ENCODE measurements at places on chromosomes 5 and 9.

GRCh38 chr5:142794537-142794936 is 24.4 kb downstream of the ARHGAP26 start:
- no peak for DNase-seq

GRCh38 chr9:106889061-106889590 is 26.2 kb downstream of the ZNF462 start:
- DNase-seq, result no peak

DNA sequence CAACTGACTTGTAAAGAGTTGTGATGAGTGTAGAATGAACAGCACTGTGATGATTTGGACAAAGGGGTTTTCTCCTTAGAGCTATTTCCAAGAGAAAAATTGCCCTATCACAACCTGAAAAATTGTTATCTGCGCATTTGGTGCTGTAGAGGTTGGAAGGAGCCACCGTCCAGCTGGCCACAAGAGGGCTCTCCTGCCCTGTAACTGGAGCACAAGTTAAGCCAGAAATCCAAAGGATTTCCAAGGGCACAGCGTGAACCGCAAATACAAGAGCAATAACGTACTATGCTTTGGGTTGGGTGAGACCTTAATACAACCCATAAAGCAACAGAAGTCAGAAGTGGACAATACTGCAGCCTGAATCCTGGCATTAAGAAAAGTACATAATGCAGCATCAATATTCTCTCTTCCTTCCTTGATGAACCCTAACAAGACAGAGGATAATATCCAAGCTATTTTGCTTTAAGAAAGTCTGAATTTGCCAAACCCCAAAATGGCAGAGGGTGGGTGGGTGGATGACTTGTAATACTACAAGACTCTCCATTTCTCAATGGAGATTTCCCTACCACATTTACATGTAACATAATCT is 56.8 kb upstream of the SMIM32 start:
- no peak for DNase-seq

DNA sequence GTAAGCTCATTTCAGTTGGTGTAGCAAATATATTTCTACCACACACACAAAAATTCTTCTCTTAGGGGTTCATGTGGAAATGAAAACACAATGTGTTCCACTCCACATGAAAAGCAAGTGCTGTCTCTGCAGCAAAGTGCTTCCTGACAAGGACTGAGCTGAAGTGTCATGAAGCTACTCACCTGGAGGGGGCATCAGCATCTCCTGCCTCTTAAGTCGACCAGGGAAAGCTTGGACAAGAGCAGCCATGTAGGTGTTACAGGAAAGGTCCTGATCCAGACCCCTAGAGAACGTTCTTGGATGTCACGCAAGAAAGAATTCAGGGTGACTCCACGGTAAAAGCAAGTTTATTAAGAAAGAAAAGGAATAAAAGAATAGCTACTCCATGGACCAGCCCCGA is 62.8 kb downstream of the SV2C start:
- DNase-seq, result no peak

GRCh38 chr9:33209394-33209793 is 30.6 kb upstream of the SPINK4 start:
- no peak for DNase-seq

GRCh38 chr5:109743041-109743531 is 53.4 kb downstream of the MAN2A1 start:
- DNase-seq, result no peak

- no peak for DNase-seq
These were observed 201.8 kb upstream of the MPDZ start for GRCh38 chr9:13481274-13481673.

DNA sequence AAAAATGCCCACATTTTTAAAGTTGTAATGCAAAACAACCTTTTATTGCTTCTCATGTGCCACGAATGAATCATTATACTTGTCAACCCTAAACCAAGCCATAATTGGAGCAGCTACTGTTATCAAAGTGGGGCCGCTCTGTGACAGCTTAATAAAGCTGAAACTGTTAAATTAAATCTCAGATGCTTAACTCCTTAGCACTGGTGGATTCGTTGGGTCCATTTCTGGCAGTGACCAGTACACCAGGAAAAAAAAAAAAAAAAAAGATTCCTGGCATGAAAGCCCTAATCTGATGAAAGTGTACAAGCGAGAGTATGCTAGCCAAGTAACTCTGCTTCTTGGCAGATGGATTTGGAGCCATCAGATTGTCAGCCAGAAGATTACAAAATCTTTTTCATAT is 164.8 kb downstream of the ZSWIM6 start:
- DNase-seq, result no peak

- no peak for DNase-seq
These were observed 4.9 kb downstream of the TRAF1 start for GRCh38 chr9:120921661-120922181.

GRCh38 chr9:93133681-93134014 is 403 bp downstream of the NINJ1 start:
- no peak for DNase-seq

GRCh38 chr9:134491856-134492255 is 149.7 kb upstream of the COL5A1 start:
- no peak for DNase-seq

DNA sequence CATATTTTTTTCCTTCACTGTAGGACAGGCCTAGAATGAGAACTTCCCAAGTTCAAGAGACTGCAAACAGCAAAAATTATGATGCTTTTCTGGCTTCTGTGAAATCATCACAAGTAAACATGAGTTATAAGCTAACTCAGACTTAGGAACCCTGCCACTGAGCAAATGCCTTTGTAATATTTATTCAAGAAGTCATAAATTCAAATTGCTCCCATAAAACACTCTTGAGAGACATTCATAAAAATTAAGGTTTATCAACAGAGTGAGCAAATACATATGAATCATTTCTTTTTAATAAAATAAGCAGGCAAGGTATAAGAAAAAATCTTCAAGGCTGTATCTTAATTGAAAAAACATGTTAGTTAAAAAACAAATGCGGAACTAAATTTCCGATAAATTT is 124.2 kb downstream of the GNA14 start:
- DNase-seq, result no peak

DNA sequence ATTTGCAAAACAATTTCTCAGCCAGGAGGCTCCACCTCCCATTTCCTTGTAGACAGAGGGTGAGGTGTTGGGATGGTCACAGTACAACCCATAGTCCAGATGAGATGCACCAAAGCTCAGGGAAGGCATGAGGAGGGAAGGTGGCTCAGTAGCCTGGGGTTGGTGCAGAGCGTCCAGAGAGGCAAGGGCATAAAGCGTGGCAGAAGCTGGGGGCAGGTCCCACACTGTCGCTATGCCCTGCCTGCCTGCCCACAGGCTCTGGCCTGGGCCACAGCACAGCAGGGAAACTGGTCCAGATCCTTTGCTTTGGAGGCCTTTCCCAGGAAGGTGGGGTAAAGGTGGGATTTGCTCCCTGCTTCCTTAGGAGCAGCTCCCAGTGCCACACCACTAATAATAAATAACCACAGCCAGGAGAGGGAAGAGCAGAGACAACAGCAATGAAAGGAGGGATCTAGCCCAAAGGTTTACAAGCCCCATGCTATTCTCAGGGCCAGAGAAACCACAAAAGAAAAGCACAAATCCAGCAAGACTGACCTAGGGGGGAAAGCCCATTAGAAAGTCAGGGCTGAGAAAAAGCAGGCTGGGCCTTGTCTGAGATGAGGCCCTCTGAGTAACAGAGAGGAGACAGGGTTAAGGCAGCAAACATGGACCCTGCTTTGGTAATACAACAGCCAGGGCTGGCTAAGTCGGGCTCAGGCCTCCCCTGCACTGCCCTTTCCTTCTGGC is 27.2 kb downstream of the PCDHGC5 start:
- no peak for DNase-seq

- no peak for DNase-seq
These were observed 48.0 kb upstream of the DMRT3 start for GRCh38 chr9:928363-929042.

GRCh38 chr5:45113726-45114125 is 305.0 kb downstream of the MRPS30 start:
- no peak for DNase-seq

GRCh38 chr9:124835026-124835557 is 18.2 kb upstream of the WDR38 start:
- DNase-seq, result no peak

DNA sequence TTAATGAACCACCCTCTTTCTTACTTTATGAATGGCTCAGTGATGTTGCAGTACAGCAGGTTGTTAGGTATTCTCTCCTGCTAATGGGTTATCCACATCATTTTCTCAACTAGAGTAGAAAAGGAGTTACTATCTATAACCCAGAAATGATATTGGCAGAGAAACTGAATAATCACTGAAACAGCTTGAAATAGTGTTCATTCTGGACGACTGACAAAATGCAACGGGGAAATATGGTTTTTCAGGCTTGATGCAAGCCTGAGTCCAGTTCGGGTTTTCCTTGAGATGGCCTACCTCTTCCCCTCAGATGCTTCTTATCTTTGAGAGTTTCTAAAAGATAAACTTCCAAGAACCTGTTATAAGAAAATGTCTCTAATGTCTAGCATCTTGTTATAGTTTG is 187.3 kb downstream of the RAB3C start:
- no peak for DNase-seq

DNA sequence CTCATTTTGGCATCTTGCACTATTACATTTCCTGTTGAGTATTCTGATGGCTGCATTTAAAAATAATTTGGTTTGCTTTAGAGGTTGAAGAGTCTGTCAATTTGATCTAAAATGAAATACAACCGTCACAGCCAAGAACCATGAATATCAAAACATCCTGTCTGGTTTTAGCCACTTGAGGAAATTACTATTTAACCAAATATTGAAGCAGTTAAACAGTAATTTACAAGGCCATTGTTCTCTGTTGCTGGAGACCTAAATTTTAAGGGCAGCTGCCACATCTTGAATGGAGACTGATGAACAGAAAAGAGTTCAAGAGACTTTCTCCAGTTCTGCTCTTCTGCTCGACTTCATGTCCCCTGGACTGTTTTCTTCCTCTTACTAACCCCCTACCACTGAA is 549.4 kb downstream of the LRRC70 start:
- no peak for DNase-seq

DNA sequence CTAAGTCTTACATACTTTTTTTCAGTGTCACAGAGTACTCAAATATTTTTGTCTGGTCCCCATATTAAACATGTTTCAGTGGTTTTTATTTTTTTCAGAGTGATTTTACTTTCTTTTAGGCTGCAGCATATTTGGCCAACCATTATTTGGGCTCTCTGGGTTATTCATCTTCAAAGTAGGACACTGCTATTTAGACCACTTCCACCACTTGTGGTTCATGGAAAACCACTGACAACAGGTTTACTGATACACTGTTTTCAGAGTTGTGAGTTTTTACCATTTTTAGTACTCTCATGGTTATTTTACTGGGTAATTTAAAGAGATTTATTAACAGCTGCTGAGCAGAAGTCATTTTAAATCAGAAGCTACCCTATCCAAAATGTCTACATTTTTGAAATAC is 437.6 kb downstream of the KIAA0825 start:
- no peak for DNase-seq

DNA sequence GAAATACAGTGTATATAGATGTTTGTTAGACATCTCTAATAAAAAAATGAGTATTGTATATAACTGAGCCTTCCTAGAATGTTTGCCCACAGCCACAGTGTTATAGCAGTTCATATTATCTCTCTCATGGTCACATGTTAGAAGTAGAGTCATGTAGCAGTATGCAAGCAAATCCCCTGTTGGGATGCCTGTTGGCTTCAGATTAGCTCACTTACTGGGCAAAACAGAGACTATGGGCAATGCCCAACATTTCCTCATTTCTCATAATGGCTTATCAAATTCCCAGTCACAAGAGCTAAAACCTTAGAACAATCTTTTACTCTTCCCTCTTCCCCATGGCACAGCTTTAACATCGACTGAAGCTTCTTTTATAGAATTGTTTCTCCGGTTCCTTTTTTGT is 27.0 kb upstream of the PDCD1LG2 start:
- no peak for DNase-seq

GRCh38 chr9:133968966-133969617 is 23.0 kb downstream of the VAV2 start:
- DNase-seq, result no peak

GRCh38 chr5:68730220-68730978 is 363.4 kb upstream of the SLC30A5 start:
- no peak for DNase-seq

GRCh38 chr5:145776886-145777285 is 58.3 kb downstream of the PRELID2 start:
- no peak for DNase-seq

GRCh38 chr9:10026443-10026984 is 586.3 kb downstream of the PTPRD start:
- DNase-seq, result no peak

DNA sequence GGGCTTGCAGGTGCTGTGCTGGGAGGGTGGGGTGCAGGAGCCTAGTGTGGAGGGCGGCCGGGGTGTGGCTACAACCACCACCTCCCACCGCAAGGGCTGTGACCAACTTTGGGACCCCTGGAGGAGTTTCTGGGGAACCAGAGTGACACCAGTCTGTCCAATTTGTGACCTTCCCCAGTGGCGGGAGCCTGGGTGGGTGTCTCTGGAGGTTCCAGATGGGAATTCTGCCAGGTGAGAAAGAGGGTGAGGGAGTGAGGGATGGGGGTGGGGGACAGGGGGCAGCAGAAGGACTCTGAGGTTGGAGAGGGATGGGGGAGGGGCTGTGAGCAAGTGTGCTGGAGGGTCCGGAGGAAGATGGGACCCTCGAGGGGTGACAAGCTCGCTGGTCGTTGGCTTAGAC is 4.2 kb upstream of the CACNA1B start:
- DNase-seq, result no peak

DNA sequence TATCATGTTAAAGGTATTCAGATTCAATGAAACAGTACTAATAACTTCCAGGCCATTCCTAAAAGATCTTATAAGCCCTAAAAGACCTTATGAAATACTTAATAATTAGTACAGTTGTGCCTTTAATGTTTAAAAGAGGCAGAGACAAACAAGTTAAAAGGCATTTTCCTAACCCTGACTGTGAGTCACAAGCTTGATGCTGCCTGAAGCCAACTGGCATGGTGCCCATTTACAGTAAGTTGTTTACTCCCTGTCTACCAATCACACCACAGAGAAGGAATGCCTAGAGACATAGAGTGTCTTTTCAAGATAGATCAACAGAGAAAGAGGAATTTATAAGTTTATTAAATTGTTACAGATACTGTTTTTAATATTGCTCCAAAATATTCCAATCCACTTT is 47.8 kb downstream of the NR3C1 start:
- DNase-seq, result peak; percentile 33

DNA sequence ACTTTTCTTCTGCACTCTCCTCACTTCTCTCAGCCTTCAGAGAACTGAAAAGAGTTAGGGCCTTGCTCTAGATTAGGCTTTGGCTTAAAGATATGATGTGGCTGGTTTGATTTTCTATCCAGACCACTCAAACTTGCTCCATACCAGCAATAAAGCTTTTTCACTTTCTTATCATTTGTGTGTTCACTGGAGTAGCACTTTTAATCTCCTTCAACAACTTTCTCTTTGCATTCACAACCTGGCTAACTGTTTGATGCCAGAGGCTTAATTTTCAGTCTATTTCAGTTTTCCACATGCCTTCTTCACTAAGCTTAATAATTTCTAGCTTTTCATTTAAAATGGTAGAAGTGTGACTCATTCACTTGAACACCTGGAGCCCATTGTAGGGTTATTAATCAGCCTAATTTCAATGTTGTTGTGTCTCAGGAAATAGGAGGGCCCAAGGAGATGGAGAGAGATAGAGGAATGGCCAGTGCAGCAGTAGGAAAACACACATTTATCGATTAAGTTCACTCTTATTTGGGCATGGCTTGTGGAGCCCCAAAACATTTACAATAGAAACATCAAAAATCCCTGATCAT is 5.9 kb downstream of the ATPSCKMT start:
- DNase-seq, result no peak

- no peak for DNase-seq
These were observed 18.4 kb upstream of the TCF7 start for GRCh38 chr5:134095887-134096589.

Measured in T-helper 1 cell (primary cell).